Left renal cortex interstitium (tissue), 4 donors: ENCODE measurements at places on chromosomes 6 and 20.

- no peak for DNase-seq
Observed at GRCh38 chr6:46776070-46776712, 17.0 kb upstream of the MEP1A start.

- DNase-seq = no peak
Observed at GRCh38 chr6:17276766-17277165, 4.4 kb upstream of the RBM24 start.

- no peak for DNase-seq
Observed at GRCh38 chr6:158807515-158808441, 11.4 kb downstream of the EZR start.

- DNase-seq = no peak
Observed at GRCh38 chr6:102662851-102663250, 1269.3 kb downstream of the GRIK2 start.

GRCh38 chr6:139841794-139842215 lies 467.4 kb upstream of the CITED2 start:
- DNase-seq = no peak

- DNase-seq = no peak
Observed at GRCh38 chr6:159249128-159249527, 79.9 kb downstream of the FNDC1 start.

GRCh38 chr6:137811121-137811915 lies 55.7 kb upstream of the TNFAIP3 start:
- no peak for DNase-seq

DNA sequence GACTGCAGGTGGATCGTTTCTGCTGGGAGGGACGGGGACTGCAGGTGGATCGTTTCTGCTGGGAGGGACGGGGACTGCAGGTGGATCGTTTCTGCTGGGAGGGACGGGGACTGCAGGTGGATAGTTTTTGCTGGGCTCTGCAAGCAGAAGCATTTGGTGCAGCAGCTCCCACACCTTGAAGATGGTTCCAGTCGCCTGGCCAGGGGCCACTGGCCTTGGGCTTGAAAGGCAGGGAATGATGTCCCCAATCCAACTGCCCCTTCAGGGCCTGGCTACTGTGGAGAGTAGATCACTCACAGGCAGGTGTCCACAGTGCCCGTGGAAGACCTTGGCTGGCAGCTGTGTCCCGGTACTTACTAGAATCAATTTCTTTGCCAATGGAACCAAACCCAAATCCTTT lies 68.2 kb downstream of the PSMG4 start:
- DNase-seq = no peak

DNA sequence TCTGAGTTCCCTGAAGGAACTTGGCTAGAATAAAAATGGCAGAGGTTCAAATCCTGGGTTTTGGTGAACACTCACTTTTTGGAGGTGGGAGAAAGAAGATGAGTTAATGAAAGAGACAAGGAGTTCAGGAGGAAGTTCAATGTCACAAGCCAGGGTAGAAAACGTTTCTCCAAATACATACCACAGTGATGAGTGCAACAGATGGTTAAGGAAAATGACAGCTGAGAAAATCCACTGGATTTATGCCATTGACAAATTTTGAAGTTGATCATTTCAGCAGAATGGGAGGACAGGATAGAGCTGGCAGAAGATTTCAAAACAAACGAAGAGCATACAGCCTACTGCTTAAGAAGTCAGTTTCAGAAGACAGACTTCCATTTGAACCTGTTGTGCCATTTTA lies 122.7 kb downstream of the GFRAL start:
- DNase-seq = no peak

GRCh38 chr6:167550941-167551627 lies 226.2 kb downstream of the TTLL2 start:
- DNase-seq = no peak

DNA sequence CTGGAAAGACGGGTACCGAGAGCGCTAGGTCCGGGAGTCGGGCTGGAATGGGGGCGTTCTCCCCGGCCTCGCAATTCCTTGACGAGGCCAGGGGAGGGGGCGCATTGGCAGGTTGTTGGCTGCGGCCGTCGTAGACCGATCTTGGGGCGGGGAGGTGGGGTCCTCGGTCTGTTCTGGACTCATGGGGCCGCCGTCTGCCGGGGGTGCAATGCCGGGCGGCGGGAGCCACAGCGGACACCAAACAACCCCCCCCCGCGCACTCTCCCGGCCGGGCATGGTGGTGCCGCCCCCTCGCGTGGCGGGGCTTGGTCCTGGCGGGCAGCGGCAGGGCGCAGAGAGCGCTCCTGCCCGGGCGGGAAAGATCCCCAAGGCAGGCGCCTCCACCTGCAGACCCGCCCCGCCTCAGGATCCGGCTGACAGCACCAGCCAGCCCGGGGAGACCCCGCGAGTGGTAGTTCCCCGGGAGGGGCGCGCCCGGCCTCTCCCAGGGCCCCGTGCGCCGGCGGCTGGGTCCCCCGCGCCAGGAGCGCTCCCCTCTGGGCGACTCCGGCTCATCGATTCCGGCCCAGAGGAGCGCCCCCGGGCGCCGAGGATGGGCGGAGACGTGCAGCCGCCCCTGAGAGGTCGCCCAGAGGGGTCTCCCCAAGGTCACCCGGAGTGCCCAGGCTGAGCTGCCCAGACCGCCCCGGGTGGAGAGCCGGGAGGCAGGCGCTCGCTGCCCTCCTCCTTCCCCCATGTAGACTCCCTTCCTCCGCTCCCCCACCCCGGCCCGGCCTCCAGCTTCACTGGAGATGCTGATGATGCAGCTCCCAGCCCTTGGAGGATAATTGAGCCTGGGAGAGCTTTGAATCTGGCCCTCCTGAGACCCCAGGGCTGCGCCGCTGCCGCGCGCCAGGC lies 709 bp downstream of the PPP1R16B start:
- no peak for DNase-seq

DNA sequence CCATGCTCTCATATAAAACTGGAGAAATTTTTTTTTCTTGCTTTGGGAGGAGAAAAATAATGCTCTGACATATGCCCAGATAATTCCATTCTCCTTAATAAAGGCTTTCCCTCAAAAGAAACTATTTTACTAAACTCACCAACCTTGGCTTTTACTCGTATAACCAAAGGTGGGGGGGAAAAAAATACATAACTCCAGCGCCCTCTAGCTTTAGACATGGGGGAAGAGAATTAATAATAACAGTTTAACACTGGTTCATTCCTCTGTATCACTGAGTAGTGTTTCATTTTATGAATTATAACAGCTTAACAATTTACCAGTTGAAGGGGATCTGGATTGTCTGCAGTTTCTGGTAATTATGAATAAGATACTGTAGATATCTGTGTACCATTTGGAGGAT lies 1226.1 kb downstream of the GRIK2 start:
- no peak for DNase-seq

GRCh38 chr6:168217216-168217879 lies 102.2 kb downstream of the DACT2 start:
- DNase-seq = no peak

- DNase-seq = no peak
Observed at GRCh38 chr6:31114541-31114878, at the start of gene PSORS1C1. PSORS1C1 (plus strand) TSS chr6:31114800; CDS start chr6:31129633, 14,833 bp downstream.

GRCh38 chr6:36334832-36335459 lies 1.7 kb downstream of the BNIP5 start:
- no peak for DNase-seq

DNA sequence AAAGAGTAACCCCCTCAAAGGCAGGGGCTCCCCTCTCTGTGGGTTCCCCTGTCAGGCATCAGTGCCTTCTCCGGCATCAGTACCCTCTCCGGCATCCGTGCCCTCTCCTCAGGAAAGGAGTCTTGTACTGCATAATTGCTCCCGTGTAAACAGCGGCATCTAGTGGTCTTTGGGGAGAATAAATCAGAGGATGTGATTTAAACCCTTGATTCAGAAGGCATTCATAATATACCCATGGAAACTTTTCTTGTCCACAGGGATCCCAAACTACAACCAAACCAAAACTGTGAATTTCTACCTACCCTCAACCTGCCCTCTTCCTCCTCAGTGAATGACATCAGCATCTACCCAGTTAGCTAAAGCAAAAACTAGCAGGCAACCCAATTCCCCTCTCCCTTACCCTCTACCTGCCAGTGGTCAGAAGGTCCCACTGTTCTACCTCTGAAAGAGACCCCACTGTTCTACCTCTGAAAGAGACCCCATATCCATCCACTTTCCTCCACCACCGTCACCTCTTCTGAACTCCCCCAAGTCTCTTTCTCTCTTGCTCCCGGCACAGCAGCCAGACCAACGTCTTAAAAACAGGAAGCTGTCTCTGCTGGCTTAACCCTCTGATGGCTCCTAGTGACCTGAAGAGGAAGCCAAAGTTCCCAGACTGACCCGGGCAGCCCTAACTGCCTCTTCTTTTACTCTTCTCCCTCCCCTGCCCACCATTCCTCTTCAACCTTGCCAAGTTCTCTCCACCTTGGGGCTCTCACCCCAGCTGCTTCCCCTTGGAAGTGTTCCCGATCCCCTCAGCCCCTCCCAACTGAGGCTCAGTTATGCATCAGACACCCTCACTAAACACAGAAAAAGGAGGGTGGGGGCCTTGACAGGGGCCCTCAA lies 27.2 kb downstream of the UBE2V1 start:
- DNase-seq = no peak

GRCh38 chr6:154350293-154350692 lies 6.3 kb downstream of the IPCEF1 start:
- no peak for DNase-seq

- DNase-seq = no peak
Observed at GRCh38 chr20:46994341-46994740, 99.7 kb downstream of the EYA2 start.

- no peak for DNase-seq
Observed at GRCh38 chr20:49867453-49868215, 47.7 kb downstream of the SPATA2 start.
